ENCODE measurements at places on chromosomes 2 and 18. TPM values are rescaled to one million over a fixed set of nuclear protein-coding genes. Genes with fewer than 3 reads are reported as not detected.
A peak's percentile ranks its signal among the peaks of the same experiment; 100 is the strongest.

DNA sequence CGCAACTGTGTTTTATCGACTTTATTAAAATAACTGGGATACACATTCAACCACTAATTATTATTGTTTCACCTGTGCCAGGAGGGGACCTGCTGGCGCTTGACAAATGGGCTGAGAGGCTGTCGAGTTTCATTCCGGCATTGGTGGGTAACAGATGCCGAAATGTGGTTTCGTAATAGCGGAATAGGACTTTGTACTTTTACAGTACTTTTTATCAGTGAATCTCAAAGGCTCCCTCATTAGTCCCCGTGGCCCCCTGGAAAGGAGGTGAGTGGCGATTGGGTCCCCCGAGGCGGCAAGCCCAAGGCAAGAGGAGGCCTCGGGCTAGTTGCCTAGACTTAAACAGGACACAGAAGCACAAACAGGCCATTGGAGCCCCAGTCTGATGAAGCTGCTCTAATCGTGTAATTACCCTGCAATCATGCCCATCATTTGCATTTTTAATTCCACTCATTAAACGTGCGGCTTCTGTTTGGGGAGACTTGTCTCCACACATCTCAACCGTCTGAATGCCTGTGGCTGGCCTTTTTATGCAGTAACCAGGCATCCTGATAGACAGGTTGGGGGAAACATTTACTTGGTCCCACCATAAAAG, 193.2 kb downstream of the INO80D start:
- DNase-seq: no peak

DNA sequence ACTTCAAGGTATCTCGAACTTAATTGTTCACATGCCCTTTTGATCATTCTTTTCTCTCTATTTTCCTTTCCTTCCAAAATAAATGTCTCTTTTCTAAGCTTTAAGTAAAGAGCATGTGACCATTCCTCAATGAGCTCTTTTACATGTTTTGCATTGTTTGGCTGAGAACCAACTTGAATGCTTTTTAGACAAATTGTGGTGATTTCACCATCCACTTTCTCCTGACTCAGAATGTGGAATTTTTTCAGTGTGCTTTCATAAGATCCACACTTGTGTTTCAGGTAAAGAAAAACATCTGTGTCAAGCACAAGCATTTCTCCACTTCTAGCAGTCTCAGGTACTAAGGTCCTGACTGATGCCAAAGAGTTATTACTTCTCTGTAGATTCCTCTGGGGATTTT, 10.7 kb downstream of the RBM43 start:
- peak; percentile 56 for DNase-seq

DNA sequence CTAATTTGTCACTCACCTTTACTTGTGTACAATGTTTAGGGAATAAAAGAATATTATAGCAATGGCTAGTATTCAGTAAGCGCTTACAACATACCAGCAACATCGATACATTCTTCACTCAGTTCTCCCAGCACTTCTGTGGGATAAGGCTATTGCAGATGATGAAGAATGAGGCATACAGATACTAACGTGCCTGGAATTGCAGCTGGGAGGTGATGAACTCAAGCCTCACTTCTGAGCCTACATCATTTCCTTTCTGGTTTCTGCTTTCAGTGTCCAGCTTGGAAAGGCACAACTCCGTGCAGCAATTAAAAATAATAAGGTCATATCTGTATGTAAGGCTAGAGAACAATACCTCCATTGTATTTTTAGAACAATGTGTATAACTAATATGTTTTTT, 95.4 kb upstream of the AQP4 start:
- DNase-seq: no peak

The SFTPB gene
- total RNA-seq: not detected

- no peak for DNase-seq
Measured at GRCh38 chr2:24818721-24819167, 25.5 kb downstream of the CENPO start.

- no peak for DNase-seq
Measured at GRCh38 chr18:51107082-51107481, 77.1 kb downstream of the SMAD4 start.

- no peak for DNase-seq
Measured at GRCh38 chr2:46549166-46549844, 69.9 kb downstream of the TMEM247 start.

GRCh38 chr2:226905718-226906117, 69.9 kb downstream of the RHBDD1 start:
- no peak for DNase-seq

- DNase-seq: no peak
Measured at GRCh38 chr18:43605224-43605623, 327.9 kb upstream of the SYT4 start.
